ENCODE measurements at places on chromosomes 7 and 10.

DNA sequence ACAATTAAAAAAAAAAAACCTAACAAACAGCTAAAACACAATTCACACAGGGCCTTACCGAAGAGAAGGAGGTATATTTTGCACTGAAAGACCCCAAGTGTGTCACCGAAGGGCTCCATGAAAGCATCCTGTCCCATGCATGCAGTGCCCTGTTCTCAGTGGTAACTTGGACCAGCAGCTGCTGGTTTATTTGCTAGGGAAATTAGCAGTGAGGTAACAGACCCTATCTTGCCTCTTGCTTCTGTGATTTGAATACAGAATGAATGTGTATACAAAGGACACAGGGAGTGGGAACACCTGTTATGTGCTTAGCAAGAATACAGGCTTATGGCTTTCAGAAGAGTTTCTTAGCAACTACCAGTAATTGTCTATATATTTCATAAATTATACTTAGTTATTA lies at the start of gene HEPACAM2:
Gene HEPACAM2 (minus strand): TSS at position 160 of the 400 bp plus-strand sequence.
- DNase-seq = no peak

DNA sequence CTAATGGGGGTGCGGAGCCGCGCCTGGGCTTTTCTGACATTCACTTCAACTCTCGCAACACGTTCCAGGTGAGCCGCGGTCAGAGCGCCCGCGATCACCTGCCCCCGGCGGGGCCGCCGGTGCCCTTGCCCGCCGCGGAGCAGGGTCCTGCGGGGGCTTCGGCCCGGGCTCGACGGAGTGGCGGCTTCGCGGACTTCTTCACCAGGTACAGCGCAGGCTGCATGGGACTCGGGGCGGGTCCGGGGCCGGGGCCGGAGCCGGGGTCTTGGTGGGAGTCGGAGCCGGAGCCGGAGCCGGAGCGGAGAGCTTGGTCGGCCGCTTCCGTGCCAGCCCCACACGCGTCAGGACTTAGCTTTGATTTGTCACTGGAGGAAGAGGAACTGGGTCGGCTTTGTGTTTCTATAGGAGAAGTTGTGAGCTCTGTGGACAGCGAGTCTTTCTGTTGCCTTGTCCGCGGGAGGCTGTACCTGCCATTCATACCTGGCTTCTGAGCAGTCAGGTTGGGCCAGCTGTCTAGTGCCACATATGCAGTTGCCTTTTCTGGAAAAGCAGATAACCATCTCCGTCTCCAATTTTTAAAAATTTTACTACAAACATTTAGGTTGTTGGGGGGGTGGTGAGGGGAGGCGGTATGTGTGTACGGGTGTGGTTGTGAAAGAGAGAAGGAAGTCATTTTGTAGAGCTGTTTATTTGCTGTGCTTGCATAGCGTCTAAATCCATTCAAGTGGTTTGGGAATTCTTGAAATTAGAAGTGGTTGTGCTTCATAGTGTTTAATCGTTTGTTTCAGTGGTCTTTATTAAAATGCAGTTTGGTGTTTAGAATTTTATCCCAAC lies 1.3 kb downstream of the TBC1D12 start:
- DNase-seq = no peak

DNA sequence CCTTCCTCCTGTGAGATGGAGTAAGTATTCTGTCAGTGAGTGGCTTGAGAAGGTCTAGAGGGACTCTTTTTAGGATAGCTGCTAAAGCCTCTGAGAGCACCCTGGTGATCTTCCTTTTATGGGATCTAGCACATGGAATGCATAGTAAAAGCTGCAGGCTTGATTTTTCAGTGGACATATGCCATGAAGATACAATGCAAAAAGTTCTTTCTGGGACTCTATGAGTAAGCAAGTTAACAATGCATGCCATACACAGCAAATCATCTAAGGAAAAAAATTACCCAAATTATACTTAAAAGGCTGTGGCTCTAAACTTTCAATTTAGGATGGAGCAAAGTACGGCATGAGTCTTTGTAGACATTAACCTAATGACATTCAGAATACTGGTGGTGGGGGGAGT lies 154.5 kb downstream of the SGMS1 start:
- no peak for DNase-seq

GRCh38 chr7:36115448-36116321 lies 37.4 kb upstream of the EEPD1 start:
- peak; percentile 78 for DNase-seq

GRCh38 chr10:116720668-116721546 lies 21.5 kb downstream of the HSPA12A start:
- DNase-seq = no peak

GRCh38 chr10:26448706-26449435 lies 10.7 kb downstream of the APBB1IP start:
- peak; percentile 40 for DNase-seq

- no peak for DNase-seq
These were observed 17.0 kb upstream of the MMP21 start for GRCh38 chr10:125792342-125793300.

DNA sequence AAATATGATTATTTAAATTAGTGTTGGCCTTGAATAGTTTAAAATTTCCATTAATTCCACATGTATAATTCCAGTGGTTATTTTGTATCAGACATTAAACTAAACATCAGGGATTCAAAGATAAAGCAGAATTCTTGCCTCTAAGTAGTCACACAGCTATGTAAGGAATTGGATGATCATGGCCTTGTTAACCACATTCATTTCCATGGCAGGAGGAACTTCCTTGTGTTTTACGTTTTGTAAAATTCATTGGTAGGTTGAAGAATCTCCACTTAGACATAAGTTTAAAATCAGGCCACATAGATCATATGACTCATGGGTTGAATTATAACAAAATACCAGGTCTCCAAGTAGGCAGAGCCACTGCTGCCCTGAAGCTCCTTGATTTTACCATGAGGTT lies 289.7 kb downstream of the PLXDC2 start:
- no peak for DNase-seq

DNA sequence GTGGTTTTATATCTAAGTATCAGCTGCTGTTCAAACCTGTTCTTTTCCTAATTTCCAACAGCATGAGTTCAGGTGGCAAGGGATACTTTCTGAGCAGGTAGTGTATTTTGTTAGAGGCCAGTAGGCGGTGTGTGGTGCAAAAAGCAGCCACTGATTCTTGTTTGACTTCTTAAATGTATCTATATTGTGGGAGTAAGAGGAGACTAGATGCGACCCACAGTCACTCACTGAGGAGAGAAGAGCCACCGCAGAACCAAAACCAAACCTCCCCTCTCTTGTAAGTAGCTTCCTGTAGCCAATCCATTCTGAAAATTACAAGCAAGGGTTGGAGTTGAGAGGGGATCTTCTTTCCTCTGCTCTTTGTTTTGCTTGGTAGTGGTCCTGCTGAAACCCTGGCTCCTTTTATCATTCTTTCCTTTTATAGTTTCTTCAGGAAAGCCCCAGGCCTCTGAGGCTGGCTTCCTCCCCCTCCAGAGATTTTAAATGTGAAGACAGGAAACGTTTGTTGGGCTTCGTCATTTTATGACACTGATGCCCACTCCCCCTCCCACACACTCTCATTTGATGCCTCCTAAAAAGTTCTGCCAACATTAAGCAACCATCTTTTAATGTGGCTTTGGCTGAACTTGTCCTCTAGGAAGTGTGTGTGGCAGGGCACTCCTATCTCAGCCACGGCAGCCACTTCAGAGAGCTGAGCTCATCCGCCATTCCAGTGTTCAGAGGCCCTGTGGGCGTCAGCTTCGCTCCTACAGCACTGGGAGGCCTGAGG lies 566.0 kb downstream of the SUGCT start:
- no peak for DNase-seq

- DNase-seq = peak; percentile 99
These were observed at the start of gene FBXO24 for GRCh38 chr7:100586266-100587025. Gene FBXO24 (plus strand): TSS chr7:100586328. CDS start chr7:100586626, 298 bp downstream.

- DNase-seq = no peak
These were observed 49.8 kb downstream of the SEMA3E start for GRCh38 chr7:83599131-83599530.

DNA sequence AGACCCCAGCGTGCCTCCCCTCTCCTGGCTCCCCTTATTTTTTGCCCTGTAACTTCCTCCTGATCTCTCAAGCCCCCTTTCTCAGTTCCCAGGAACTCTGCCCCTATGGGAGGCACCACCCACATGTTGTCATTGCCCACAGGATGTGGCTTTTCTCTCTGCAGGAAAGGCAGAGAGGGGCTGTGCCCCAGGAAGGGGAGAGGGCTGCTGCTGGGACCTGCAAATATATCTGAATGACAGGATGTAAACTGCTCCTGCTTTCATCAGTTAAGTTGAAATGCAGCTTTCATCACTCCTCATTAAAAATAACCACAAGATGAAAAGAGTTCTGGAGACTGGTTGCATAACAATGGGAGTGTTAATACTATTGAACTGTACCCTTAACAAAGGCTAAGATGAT lies 103.3 kb downstream of the CLEC2L start:
- DNase-seq = no peak

DNA sequence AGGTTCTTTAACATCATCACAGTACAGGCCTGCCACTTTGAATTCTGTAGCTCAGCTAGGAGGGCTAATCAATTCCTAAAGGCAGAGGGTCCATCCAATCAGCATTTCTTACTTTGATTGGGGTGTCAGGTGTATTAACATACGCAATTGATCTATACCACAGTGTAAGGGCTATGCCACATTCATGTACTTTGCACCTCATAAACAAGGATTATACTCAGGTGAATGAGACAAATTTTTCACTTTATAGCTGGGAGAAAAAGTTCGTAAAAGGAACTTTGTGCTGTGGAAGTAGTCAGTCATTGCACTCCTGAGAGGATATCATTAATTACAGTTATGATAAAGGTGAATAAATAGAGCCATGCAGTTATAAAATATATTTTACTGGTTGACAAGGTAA lies 119.9 kb upstream of the AHR start:
- no peak for DNase-seq

DNA sequence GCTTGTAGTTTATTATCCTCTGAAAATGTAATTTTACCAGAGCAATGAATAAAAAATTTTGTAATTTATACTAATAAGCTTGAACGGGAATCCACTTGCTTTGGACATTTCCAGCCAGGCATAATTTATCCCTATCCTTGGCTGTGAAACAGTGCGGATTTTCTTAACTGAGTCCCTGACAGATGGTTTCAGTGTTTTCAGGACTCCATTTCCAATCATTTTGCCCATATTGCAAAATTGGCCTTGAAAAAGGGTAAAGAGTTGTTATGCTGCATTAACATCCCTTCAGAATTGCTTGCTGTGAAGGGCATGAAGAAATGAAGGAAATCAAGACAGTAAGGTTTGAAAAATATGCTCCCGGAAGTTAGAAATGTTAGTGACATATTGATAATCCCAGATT lies 57.7 kb downstream of the NXPH1 start:
- no peak for DNase-seq

- no peak for DNase-seq
These were observed 19.5 kb upstream of the VPS41 start for GRCh38 chr7:38928506-38928905.

GRCh38 chr10:46556515-46557318 lies at the start of gene GPRIN2:
Gene GPRIN2 (minus strand): TSS chr10:46556658. CDS start chr10:46550736, 5,922 bp downstream.
- DNase-seq = no peak

- no peak for DNase-seq
These were observed 17.4 kb downstream of the PLEKHA1 start for GRCh38 chr10:122391875-122392274.

DNA sequence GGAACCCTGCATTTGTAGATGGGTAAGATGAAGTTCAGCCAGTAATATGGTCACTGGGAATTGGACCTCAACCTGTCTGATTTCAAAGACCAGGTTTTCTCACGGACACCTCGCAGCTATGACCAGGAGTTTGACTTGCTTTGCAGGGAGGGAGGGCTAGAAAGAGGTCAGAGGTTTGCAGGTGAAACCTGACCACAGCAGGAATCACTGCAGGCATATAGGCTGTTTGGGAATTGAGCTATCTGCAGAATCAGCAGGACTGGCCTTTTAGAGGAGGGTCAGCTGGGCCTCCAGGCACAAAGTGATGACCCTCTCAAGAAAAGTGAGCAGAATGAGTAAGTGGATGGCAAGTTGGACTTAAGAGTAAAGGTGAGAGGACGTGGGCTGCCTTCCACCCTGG lies 166.3 kb downstream of the ADRA2A start:
- no peak for DNase-seq

GRCh38 chr7:8134089-8134733 lies 127.8 kb downstream of the ICA1 start:
- DNase-seq = no peak

GRCh38 chr7:1200045-1200444 lies 32.6 kb upstream of the UNCX start:
- no peak for DNase-seq

All from stimulated activated CD8-positive, alpha-beta memory T cell treated with anti-CD3 and anti-CD28 coated beads, Interleukin-2, amount 100 ng/mL, for 48 hours (primary cell).